Right atrium auricular region (tissue), 2 donors: ENCODE measurements at places on chromosomes 1 and 21. TPM values are rescaled to one million over a fixed set of nuclear protein-coding genes. Genes with fewer than 3 reads are reported as not detected.

The ZDHHC18 gene
- total RNA-seq, result 22.5 TPM

DNA sequence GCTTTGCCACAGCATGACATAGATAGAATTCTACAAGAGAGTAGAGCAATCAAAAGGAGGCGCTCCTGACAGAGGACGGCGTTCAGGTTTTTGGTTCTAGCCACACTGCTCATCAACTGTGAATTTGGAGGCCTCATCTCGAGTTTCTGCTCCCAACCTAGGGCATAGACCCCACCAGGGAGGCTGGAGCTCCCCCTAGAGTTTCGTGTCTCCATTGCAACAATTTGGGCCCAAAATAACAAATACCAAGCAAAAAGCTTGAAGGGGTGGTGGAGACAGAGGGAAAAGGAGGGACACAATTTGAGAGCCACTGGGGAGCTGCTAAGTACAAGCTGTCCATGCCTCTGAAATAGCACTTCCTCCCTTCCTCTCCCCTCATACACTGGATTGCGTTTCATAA is 297.0 kb downstream of the GPATCH2 start:
- DNase-seq, result no peak

- DNase-seq, result no peak
Observed at GRCh38 chr1:195851804-195852203, 756.4 kb downstream of the KCNT2 start.

DNA sequence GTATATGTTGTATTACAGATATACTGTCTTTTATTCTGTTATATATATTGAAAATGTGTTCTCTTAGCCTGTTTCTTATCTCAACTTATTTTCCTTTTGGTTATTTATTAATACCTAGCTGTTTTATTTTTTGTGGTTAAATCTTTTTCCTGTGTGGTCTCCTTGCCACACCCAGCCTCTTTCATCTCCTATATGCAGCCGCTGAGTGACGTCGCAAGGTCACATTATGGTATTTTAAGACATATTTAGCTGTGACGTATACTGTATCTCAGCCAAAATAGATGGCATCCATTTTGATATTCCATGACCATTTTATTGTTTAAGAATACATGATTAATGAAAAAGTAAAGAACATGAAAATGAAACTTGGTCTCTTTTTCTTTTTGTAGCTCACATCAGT is 29.1 kb downstream of the CENPF start:
- no peak for DNase-seq

The DIRAS3 gene
- total RNA-seq, result 7.3 TPM

- no peak for DNase-seq
Observed at GRCh38 chr1:173857363-173857917, 10.3 kb downstream of the GAS5 start.

- DNase-seq, result no peak
Observed at GRCh38 chr1:160789702-160790611, 6.0 kb upstream of the LY9 start.

The GBP6 gene
- not detected for total RNA-seq

GRCh38 chr1:77484926-77485325 is 197.5 kb downstream of the ZZZ3 start:
- no peak for DNase-seq

GRCh38 chr1:74861867-74862266 is 128.9 kb downstream of the TYW3 start:
- no peak for DNase-seq

DNA sequence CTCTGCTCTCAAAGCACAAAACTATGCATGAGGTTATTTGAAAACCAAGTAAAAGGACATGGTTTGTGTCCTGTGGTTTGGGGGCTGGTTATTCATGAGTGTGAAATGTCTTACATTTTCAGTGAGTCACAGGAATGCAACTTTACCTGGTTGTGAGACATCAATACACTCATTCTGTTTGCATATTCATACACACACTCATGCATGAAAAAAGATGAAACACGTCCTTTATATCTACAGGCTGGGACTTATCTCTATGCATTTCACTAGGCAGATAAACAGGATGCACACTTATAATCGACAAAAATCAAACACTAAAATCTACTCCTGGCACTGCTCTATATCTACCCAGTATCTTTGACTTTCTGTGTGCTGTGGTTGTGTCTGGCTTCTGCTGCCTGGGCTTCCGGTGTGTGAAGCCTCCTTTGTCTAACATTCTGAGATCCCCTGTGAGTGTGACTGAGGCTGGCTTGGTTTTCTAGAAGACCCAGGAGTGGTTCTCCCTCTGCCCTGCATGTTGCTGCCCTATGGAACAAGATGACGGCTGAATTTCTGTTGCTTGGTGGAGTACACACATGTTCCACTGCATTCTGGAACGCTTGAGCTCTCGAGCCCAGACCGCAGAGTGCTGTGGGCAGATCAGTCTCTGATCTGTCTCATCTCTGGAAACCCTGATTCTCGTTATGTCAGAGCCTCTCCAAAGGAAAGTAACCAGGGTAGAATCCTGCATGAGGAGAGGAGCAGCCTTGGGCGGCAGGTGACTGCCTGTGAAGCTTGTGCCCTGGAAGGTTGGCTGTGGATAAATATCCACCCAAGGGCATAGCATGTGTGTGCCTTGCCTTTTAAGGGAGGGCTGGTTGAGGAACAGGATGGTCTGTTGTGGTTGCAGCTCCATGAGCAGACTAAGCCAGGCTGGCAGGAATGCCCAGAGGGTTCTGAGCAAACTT is 19.7 kb upstream of the FASLG start:
- no peak for DNase-seq

DNA sequence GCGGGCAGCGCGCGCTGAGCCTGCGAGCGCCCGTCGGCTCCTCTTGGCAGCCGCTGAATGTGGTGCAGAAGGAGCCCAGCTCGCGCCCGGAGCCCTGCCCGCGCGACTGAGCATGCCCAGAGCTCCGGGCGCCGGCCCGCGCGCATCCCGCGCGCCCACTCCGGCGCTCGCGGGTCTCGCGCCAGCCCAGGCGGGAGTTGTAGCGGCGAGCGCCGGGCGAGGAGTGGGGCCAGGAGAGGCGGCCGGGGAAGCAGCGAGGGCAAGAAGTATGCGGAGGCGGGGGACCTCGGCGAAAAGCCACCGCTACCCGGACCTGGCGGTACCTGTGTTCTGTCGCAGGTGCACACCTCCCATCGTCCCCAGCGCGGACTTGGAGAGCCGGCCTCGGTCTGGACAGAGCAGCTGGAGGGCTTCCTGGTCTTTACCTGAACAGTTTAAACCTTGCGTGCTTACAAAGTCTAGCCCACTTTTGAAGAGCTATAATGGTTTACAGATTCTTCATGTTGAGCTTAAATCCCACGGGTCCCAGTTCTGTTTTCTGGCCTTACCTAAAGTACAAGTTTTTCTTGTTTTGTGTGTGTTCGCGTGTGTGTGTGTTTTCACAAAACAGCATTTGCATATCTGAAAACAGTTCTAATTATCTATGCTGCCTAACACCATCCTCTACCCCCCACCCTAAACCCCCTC is at the start of gene DDAH1:
Gene DDAH1, minus strand, starts transcription at position 61 of the 687 bp plus-strand sequence. CDS start 114 bp downstream, outside the sequence.
- DNase-seq, result no peak

- DNase-seq, result no peak
Observed at GRCh38 chr1:99992044-99992722, 22.4 kb downstream of the SLC35A3 start.

- no peak for DNase-seq
Observed at GRCh38 chr1:156864796-156865195, 4.1 kb downstream of the NTRK1 start.

The DLGAP3 gene
- 0.43 TPM for total RNA-seq

GRCh38 chr1:65769636-65770035 is 23.1 kb upstream of the PDE4B start:
- no peak for DNase-seq

- DNase-seq, result no peak
Observed at GRCh38 chr1:45026446-45026845, 14.4 kb downstream of the UROD start.

- no peak for DNase-seq
Observed at GRCh38 chr1:75969550-75969949, 37.3 kb upstream of the ASB17 start.

DNA sequence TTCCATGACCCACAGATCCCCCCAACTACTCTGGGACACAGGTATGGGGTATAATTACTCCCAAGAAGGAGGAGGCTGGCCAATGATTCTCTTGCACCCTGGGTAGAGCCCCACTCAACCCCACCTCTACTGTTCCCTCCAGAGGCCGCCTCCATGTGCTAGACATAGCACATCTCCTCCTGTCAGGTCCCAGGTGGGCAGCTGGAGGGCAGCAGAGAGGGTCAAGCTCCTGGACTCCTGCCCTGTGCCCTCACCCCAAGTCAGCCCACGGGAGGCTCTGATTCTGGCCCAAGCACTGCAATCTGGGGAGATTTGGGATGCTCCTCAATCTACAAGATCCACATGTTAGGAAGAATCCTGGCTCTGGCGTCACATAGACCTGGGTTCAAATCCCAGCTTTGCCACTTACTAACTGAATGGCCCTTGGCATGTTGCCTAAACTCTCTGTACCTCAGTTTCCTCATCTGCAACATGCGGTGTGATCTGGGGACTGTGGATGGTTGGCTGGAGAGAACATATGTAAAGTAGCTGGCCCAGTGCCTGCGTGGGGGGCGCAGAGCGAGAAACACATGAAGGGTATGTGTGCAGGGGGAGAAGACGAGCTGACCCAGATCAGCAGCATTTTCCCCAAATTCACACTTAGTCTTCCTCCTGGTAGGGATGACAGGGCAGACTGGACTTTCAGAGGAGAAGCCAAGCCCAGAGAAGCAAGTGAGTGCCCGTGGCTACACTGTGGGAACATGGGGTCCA is 23.2 kb downstream of the TNNT2 start:
- no peak for DNase-seq

- DNase-seq, result no peak
Observed at GRCh38 chr1:41700581-41700980, 216.1 kb upstream of the EDN2 start.

- no peak for DNase-seq
Observed at GRCh38 chr1:204738506-204738905, 53.0 kb upstream of the LRRN2 start.

The LCE1F gene
- not detected for total RNA-seq

The QSOX1 gene
- total RNA-seq, result 332 TPM

- no peak for DNase-seq
Observed at GRCh38 chr1:154748405-154748775, 121.7 kb downstream of the KCNN3 start.
